ENCODE measurements at places on chromosomes 6 and 20.
A peak's percentile ranks its signal among the peaks of the same experiment; 100 is the strongest.

DNA sequence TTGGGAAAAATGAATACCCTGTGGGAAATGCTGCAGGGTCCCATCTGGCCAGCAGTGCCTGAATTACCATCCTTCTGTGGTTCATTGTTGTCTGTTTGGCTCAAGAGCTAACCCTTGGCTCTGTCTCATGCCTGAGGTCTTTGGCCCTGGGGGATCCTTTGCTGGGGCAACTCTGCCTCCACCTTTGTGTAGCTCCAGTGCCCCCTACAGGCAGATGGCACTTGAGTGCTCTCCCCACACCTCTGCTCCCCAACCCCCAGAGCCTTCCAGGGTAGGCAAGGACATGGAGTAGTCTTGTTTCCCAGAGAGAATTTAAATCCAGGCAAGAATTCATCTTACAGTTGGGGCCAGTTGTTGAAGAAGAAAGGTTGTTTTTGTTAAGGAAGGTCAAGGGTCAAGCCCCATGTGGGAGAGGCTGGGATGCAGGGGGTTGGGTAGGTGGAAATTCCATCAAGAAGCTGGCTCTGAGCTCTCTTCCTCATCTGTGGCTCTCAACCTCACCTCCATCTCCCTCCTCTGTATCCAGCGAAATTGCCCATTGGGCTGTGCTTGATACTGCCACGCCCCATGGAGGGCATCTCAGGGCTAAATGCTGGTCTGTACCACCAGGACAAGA, 44.2 kb downstream of the ZNF831 start:
- peak; percentile 84 for DNase-seq

GRCh38 chr6:47729457-47729856, 31.1 kb downstream of the ADGRF4 start:
- DNase-seq: no peak

- peak; percentile 6 for DNase-seq
Measured at GRCh38 chr6:129920103-129920798, 59.1 kb upstream of the TMEM244 start.

GRCh38 chr6:154792325-154792724, 59.1 kb downstream of the SCAF8 start:
- no peak for DNase-seq

DNA sequence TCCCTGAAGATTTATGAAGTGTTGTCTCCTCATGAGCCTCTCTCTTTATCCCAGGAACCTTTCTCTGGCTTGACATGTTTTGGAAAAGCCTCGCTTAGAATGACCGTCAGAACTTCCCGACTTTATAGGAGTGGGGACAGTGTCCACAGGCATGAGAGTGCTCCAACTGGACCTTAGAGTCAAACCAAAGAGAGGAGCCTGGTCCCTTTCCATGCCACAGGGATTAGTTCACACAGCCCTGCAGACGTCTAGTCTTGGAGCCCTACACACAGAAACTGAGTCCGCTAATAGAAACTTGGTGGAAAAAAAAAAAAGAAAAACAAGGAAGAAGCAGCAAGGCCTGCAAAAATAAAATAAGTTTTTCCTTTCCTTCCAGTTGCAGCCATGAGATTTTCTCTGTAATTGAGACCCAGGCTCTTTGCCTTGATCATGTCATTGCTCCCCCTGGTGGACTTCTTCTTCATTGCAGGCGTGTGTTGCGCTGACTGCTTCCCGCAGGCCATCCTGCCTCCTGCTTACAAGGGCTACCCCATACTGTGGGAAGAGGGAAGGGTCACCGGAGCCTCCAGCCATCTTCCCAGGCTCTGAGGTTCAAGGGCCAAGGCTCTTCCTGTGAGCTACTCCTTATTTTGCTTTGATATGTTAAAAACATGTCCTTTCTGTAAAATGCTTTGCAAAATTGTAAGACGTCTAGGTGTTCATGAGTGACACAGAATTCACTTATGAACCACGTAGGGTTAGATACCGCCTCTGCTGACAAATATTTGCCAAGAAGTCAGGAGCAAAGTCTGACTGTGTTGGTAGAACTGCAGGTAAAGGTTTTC, 201.0 kb downstream of the UST start:
- peak; percentile 87 for DNase-seq

- no peak for DNase-seq
Measured at GRCh38 chr6:39922821-39923220, 11.4 kb downstream of the MOCS1 start.

DNA sequence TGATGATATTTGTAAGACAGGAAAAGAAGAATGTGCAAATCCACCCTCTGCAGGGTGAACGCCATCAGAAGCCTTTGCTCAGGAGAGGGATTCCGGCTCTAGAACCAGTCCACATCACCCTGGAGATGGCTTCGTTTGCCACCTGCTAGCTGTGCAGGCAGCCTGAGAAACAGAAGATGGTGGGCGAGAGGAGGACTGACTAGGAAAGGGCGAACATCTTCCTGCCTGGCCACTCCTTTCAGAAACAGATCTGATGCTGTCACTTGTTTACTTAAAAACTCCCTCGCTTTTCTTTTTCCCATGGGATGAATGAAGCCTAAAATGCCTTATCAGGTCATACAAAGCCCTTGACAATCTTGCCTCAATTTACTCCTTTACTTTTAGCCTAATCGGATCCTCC, 1.2 kb downstream of the PTPRA start:
- peak; percentile 36 for DNase-seq

DNA sequence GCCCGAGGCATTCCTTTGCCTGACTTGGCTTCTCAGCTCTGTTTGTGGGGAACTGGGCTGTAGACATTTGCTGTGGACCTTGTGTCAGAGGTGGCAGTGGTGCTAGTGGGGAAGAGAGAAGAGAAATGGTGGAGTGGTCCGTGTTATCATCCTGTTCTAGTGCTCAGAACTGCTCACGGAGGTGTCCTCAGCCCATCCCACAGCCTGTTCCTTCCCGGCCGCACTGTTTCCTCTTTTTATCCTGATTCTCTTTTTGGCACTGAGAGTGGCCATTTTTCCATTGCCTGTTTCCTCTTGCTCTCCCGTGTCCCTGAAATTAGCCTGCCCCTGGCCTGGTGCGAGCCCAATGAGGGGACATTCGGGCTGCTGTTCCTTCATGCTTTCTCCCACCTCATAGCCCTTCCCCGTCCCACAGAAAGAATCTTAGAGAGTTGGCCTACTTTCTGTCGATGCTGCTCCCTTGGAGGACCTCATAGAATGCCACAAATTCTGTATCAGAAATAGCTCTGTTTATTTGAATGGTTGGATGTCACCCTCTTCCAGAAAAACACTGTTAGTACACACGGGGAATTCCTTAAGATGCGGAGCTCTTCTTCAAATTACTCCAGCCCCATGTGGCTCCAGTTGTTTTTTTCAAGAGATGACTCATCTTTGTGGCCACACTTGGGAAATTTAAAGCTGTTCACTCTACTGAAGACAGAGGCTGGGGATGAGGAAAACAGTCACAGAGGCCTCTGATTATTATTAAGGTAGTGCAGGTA, 26.1 kb downstream of the FARS2 start:
- DNase-seq: no peak

GRCh38 chr6:63269470-63269869, 50.3 kb downstream of the LGSN start:
- no peak for DNase-seq

- DNase-seq: no peak
Measured at GRCh38 chr20:3167738-3168078, 5.6 kb downstream of the LZTS3 start.

DNA sequence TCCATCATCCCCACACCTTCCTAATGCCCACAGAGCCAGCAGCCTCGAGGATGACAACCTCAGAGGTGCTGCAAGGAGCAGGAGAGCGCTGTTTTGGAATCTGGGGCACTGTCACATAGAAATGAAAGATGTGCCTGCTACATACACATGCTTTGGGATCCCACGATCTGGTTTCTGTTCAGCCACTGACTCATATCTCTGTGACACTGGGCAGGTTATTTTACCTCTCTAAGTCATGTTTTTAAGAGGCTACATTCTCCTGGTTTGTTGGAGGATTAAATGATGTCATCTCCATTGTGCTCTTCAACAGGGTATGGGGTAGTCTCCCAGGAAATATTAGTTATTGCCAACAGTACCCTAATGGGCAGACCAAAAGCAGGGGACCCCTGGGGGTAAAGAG, 32.6 kb upstream of the TAB2 start:
- DNase-seq: no peak

DNA sequence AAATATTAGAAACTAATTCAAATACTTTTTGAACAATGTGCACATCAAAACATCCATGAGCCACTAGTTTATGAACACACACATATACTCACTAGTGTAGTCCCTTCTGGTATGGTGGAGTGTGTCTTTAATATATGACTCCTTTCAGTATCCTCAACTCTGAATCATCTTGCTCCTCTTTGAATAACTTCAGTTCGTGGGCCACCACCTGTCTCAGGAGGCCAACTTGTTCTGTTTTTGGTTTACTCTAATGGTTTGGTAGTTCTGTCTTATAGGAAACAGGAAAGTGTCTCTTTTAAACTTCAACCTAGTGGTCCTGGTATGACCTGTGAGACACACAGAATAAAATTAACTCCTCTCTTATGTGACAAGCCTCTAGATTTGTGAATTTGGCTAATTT, 55.6 kb downstream of the ZNF292 start:
- DNase-seq: no peak

DNA sequence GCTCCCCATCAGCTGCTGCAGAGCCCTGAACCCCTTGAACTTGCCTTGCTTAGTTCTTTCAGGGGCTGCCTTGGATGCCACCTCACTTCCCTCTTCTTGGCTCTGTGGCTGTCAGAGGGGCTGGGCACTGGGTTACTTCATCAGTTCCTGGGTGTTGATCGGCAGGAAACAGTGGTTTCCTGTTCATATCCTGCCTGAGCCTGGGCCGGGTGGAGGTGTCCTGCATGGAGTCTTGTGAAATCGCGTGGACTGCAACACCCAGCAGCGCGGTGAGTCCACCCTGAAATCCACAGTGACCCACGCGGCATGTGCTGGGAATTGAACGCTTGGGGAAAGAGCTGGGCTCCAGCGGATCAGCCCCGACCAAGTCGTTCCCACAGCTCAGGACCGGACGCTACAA, 97.5 kb downstream of the CDH26 start:
- DNase-seq: peak; percentile 93

DNA sequence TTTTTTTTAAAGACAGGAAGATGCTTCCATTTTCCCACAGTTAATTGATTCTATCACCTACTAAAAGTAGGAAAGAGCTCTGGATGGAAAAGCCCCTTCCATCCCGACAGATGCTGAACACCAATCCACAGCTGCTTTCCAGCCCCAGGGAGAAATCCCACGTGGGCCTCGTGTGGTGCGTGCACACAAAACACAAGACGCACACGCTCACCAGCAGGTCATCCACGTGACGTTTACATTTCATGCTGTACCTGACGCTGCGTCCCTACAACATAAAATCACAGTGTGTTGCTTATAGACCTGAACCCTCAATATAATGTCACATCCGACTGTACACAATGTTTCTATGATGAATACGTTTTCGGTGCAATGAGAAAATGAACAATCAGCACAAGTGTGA, 50.2 kb upstream of the DACT2 start:
- no peak for DNase-seq

- no peak for DNase-seq
Measured at GRCh38 chr6:4028051-4028450, 50.9 kb downstream of the FAM217A start.

- peak; percentile 4 for DNase-seq
Measured at GRCh38 chr6:82066991-82067411, 180.5 kb downstream of the IBTK start.

DNA sequence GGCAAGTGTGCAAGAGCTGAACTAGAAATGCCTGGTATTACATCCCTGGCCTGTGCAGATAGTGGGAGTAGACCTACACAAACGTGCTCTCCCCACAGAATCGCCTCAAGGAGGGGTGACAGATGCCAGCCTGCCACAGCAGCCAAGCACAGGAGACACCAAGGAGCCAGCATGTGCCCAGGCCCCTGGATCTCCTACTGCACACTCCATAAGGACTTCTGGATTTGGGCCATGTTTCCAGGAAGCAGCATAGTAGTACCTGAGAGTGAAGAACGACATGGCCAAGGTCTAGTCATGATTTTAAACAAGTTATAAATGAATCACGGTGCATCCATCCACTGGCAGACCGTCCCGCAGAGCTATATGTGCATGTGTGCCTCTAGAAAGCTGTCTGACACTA, 232.2 kb downstream of the SYNDIG1 start:
- DNase-seq: no peak

GRCh38 chr20:58457083-58457695, 58.0 kb downstream of the APCDD1L start:
- no peak for DNase-seq
